ENCODE measurements at places on chromosomes 1 and 21.

- no peak for DNase-seq
Observed at GRCh38 chr1:48043622-48044021, 46.4 kb upstream of the TRABD2B start.

DNA sequence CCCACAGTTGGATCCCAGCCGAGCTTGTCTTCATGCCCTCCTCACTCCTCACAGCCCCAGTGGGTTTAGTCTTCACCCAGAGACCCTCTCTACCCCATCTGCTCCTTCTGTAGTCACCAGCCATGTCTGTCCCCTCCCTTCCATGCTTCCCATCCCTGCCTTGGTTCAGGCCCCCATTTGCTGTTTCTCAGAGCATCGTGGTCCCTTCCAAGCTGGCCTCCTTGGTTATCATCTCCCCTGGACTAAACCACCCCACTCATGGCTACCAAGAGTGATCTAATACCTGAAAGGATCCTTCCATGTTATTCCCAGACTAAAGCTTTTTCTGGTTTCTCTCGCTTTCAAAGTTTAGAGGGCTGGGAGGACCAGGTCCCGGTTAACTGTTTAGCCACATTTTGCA, 8.3 kb downstream of the CNIH3 start:
- no peak for DNase-seq

GRCh38 chr1:234916840-234917239, 211.8 kb downstream of the TOMM20 start:
- no peak for DNase-seq

DNA sequence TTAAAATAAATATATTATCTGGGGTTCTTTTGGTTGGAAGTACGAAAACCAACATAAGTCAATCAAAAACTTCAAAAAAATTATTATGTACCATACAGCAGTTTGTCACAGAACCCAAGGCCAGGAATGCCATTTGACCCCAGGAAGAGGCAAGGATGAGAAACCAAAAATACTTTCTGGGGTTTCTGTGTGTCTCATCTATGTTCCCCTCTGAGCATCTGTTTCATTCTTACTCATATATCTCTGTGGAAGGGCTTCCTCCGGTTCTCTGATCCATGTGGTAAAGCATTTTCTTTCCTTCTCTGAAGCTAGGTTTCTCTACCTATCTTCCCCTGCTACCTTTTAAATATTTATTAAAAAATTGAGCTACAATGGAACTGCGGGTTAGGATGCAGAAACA, 9.8 kb upstream of the FCRL1 start:
- no peak for DNase-seq

GRCh38 chr1:229694053-229694693, 68.1 kb downstream of the URB2 start:
- DNase-seq: no peak

- no peak for DNase-seq
Observed at GRCh38 chr21:36728371-36729111, 29.6 kb downstream of the SIM2 start.

DNA sequence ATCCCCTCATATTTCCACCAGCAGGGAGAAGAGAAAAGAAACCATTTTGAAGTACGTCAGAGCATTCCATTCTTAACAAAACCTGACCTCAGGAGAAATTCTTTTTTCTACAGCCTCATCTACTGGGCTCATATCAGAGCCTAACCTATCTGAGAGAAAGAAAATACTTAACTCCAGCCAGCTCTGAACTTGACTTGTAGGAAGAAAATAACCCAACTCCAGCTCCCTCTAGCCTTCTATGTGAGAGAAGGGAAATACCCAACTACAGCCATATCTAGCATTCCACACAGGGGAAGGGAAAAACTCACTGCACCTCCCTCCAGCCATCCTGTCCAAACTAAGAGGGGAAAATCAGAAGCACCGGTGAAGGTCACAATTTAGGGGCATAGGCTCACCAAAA, 57.7 kb downstream of the SPATA6 start:
- no peak for DNase-seq

- DNase-seq: no peak
Observed at GRCh38 chr1:2611621-2612437, 21.0 kb downstream of the MMEL1 start.

- DNase-seq: no peak
Observed at GRCh38 chr1:34547046-34547674, 207.7 kb upstream of the GJB5 start.

GRCh38 chr1:8718850-8719361, 98.5 kb downstream of the RERE start:
- no peak for DNase-seq

- DNase-seq: no peak
Observed at GRCh38 chr21:33993286-33994231, 78.0 kb upstream of the ATP5PO start.

DNA sequence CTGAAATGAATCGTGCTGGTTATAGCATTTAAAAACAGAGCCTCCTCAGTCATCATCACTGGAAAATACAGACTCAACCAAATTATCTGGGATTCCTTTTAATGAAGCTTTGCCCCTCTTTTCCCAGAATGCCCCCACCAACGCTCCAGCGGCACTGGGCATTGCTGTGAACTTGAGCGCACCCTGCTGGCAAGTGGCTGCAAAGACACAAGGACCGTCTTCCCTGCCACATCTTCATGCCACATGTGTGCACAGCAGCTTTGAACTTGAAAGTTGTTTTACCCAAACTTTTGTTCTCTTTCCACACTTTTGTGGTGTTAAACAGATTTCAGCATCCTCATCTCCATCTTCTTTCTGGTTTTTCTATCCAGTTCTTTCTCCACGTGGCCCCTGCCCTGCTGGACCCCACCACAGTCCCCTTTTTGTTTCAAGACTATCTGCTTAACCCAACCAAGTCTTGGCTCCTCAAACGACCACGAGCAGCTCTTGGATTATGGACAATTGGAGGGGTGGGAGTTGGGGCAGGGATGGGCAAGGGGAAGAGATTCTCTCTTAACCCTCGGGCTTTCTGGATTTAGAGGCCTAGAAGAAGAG, 12.8 kb upstream of the LMX1A start:
- DNase-seq: peak; percentile 45

- DNase-seq: no peak
Observed at GRCh38 chr1:58888833-58889232, 105.0 kb upstream of the JUN start.

DNA sequence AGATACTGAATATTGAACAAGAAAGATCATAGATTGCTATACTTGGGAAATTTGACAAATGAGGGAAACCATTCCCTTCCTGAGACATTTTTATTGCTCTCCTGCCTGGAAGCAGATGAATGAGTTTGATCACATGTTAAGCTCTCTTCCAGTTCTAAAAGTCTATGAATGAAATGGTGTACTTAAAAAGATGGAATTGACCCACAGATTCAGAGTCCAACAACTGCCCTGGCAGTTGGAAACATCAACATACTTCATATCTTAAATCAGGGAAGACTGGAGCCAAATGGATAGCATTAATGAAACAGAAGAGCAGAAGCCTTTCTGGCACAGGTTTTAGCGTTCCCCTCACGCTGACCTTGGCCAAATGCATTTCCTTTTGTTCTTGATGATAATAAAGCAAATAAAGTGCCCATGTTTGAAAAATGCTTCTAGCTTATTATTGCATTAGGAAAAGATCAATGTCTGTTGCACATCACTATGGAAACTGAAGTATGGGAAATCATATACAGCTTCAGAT, 142.6 kb downstream of the ESRRG start:
- no peak for DNase-seq

GRCh38 chr1:28071813-28072212, 16.6 kb downstream of the EYA3 start:
- DNase-seq: no peak

DNA sequence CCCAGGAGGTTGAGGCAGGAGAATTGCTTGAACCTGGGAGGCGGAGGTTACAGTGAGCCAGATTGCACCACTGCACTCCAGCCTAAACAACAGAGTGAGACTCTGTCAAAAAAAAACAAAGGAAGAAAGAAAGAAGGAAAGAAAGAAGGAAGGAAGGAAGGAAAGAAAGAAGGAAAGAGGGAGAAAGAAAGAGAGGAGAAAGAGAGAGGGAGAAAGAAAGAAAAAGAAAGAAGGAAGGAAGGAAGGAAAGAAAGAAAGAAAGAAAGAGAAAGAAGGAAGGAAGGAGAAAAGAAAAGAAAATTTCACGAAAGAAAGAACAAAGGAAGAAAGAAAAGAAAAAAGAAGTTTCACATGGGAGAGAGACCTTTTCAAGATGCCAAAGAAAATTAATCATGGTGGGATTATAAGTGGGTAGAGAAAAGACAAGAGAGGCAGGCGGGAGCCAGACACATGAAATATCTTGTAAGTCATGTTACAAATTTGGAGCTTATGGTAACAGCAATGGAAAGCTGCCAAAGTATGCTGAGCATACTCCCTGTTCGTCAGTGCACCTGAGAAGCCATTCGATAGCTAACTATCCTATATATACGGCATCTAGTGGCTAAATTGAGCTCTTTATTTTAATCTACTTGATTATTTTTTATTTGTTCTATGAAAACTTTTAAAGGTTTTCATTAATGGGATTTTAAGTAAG, 41.3 kb upstream of the TNFSF4 start:
- no peak for DNase-seq

DNA sequence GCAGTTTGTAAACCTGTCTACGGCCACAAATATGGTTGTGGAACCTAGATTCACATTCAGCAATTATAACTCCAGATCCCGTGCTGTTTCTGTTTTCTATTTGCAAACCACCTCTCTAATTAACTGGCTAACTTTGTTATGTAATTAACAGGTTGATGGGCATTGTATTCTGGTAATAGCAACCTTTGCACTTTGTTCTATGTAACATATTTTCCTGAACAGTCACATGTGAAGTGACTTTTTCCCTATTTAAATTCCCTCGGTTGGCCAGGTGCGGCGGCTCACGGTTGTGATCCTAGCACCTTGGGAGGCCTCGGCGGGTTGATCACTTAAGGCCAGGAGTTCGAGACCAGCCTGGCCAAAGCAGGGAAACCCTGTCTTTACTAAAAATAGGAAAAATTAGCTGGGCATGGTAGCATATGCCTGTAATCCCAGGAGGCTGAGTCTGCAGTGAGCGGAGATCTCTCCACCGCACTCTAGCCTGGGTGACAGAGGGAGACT, 1.4 kb downstream of the ACADM start:
- no peak for DNase-seq

DNA sequence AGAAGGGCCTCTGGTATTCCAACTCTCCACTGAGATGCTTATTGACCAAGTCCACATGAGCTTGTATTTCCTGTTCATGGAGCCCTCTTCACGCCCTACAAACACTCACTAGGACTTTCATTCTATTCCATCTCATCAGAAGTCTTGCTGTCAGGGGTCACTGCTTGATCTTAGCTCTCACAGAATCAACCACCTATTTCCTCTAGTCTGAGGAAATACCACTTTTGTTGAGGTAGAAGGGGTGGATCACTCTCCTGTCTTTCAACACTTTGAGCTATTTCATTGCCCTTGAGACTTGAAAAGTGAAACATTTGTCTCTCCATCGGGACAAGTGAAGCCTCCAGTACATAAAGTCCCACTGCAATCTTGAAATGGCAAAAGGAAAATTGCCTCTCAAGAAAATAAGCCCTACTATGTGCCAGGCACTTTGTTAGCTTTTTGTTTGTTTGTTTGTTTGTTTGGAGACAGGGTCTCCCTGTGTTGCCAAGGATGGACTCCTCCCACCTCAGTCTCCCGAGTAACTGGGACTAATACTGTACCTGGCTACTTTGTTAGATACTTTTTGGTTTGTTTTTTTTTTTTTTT, 19.8 kb upstream of the FAM110D start:
- no peak for DNase-seq

DNA sequence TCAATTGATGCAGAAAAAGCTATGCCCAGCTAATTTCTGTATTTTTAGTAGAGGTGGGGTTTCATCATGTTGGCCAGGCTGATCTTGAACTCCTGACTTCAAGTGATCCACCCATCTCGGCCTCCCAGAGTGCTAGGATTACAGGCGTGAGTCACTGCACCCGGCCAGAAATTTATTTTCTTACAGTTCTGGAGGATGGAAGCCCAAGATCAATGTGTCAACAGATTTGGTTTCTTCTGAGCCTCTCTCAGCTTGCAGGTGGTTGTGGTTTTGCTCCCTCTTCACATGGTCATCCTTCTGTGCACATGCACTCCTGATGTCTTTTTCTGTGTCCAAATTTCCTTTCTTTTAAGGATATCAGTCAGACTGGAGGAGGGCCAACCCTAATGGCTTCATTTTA, 35.6 kb downstream of the SHCBP1L start:
- DNase-seq: no peak

GRCh38 chr1:93591676-93592550, 89.7 kb downstream of the BCAR3 start:
- no peak for DNase-seq

- DNase-seq: no peak
Observed at GRCh38 chr1:4468804-4469514, 185.4 kb upstream of the AJAP1 start.
